CD4-positive, alpha-beta T cell treated with Interleukin-17A for 4 hours (primary cell): ENCODE measurements at places on chromosomes 4 and X.

DNA sequence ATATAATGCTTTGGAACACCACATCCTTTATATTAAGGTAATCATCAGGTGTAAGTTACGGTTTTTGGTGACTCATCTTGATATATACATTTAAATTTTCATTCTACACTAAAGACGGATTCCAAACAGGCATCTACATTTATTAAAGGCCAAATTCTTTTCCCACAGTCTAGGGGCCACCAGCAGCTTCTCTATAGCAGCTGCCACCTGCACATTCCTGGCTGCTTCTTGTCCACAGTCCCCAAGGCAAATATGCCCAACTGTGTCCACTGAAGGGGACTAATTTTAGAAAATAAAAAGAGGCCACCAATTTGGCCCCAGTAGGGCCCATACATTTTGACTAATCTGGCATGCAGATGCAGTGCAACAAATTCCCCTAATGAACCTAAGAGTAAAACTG is 96.6 kb downstream of the EFHC2 start:
- DNase-seq, result no peak

- no peak for DNase-seq
Measured at GRCh38 chr4:7236847-7237246, 44.5 kb downstream of the SORCS2 start.

DNA sequence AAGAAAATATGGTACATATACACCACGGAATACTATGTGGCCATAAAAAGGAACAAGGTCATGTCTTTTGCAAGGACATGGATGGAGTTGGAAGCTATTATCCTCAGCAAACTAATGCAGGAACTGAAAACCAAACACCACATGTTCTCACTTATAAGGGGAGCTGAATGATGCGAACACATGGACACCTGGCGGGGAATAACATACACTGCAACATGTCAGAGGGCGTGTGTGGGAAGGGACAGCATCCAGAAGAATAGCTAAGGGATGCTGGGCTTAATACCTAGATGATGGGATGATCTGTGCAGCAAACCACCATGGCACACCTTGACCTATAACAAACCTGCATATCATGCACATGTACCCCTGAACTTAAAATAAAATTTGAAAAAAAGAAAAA is 19.5 kb upstream of the CNKSR2 start:
- DNase-seq, result no peak

- DNase-seq, result no peak
Measured at GRCh38 chr4:118787844-118788380, 48.0 kb downstream of the SEC24D start.

- no peak for DNase-seq
Measured at GRCh38 chr4:141247430-141247780, 26.7 kb downstream of the ZNF330 start.

DNA sequence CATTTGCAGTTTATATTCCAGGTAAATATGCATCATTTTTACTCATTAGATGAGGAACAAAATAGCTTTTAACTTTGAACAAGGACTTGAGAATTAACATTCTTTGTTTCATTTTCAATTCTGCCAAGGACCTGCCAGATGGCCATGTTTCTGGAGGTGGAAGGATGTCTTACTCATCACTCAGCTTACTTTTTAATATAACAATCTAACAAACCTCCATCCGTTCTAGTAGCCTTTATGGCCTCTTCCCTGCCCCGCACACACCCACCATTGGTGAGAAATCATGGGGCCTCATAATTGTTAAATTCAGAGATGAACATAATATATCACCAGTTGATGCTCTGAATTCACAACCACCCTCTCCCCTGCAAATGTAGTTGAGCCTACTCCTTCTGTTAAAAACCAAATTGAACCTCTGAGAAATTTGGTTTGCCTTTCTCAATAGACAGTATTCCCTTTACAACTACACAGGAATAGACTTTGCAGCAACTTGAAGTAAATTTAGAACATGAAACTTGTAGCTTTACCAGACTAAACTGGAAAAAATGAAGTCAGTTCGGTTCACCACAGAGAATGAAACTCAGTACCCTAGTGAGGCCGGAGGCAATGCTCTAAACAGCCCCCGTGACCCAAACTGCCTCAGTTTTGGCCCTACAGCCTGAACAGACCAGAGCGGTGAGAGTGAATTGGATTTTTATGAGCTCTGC is 50.1 kb upstream of the ACSL4 start:
- no peak for DNase-seq

DNA sequence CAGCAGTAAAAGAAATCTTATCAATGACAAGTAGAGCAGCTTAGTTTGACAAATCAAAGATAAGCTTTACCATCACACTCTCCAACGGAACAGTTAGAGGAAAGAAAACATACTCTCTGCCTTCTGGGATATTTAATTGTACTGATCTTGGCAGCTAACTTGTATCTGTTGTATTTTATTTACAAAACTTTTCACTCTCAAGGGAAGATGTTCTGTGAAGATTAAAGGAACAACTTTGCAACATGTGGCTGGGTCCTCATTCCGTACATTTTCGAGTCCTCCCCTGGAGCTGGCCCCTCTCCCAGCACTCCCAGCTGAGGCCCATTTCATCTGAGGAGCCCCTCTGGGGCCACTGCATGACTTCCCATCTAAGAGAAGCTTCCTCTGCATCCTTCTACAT is 74.4 kb downstream of the RPS3A start:
- no peak for DNase-seq

- DNase-seq, result peak; percentile 39
Measured at GRCh38 chr4:128810331-128810870, 901 bp downstream of the JADE1 start.

DNA sequence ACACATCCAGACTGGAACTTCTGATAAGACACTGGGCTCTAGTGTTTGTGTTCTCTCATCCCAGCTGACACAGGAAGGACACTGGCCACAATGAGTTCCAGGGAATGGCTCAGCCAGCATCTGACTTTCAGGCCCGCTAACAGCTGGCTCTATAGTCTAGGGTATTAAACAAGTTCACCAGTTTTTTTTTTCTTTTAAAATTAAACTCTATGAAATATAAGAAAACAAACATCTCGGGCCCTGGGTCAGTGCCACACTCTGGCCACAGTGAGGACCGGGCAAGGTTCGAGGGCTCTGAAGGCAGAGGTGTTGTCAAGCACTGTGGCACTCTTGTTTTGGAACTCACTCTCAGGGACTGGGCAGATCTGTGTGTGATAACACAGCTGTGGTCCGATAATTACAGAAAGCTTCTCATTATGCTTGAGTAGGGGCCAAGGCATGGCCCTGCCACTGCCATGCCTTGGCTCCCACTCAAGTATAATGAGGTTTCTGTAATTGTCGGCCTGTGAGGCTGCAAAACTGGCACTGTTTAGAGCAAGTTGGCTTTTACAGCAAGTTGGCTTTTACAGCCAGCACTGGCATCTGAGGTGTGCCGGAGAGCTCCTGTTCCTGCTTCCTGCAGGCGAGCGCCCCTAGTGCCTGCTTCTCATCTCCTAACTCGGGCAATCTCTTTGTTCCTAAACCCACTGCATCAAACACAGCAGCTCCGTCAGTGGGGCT is 62.8 kb downstream of the PPP1R2C start:
- peak; percentile 68 for DNase-seq

- DNase-seq, result no peak
Measured at GRCh38 chr4:177109769-177110168, 199.9 kb upstream of the NEIL3 start.

DNA sequence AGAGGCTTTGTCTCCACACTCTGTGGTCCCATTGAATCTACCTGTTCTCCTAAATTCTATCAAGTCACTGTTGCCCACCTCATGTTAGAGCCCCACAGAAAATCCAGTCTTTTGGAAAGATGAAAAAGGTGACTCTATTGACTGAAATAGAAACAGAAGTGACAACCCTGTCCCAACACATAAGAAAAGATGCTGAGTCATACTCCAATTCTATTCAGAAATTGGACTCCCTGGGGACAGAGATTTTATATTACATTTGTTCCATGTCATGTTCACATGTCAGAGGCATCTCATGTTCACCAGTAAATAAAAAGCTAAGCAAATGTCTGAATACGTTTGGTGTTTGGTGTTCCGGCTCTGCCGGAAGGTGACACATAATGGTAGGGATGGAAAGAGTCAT is 2.9 kb upstream of the GRPR start:
- no peak for DNase-seq

GRCh38 chrX:39560271-39560670 is 537.5 kb downstream of the BCOR start:
- no peak for DNase-seq

DNA sequence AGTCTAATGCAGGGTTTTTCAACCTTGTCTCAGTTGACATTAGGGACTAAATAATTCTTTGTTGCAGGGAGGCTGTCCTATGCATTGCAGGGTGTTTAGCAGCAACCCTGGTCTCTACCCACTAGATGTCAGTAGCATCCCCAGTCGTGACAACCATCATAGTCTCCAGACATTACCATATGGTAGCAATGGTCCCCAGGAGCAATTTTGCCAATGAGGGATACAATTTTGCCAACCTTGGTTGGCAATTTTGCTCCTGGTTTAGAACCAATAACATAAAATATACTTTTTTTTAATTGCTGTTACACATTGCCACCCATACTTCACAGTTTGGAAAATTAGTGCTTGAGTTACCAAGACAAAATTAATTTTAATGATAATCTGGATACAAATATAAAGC is 6.0 kb downstream of the EREG start:
- peak; percentile 28 for DNase-seq

GRCh38 chr4:20890761-20891160 is 190.5 kb downstream of the PACRGL start:
- no peak for DNase-seq

GRCh38 chr4:56649445-56650261 is 31.4 kb downstream of the HOPX start:
- DNase-seq, result no peak

DNA sequence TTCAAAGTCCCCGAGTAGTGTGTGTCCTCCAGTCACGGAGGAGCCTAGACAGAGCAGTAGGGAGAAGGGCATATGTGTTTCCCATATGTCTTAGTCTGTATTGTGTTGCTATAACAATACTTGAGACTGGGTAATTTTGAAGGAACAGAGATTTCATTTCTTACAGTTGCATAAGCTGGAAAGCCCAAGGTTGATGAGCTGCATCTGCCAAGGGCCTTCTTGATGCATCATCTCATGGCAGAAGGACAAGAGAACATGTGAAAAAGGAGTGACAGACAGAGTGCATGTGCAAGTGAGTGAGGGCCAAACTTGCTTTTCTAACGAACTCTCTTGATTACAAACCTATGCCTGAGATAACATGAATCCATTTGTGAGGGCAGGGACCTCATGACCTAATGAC is 243.4 kb downstream of the ARHGAP10 start:
- no peak for DNase-seq

GRCh38 chr4:89837993-89838390 is 1.0 kb upstream of the SNCA start:
- no peak for DNase-seq

DNA sequence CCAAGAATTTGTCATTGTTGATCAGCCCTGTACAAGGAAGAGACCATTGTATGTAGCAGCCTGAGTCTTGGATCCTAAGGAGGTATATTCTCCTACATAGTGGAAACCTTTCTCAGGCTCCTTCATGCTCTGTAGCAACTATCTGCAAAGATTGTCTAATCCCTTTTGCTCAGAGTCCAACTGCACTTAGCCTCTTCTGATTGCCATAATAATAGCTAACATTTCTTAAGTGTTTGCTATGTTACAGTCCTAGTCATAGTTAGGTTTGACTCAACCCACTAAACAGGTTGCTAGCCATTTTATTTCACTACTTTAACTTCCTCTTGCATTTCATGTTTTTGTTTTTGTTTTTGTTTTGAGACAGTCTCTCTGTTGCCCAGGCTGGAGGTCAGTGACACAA is 50.8 kb upstream of the SLC16A2 start:
- DNase-seq, result no peak

GRCh38 chr4:17717301-17717700 is 64.1 kb downstream of the FAM184B start:
- no peak for DNase-seq

DNA sequence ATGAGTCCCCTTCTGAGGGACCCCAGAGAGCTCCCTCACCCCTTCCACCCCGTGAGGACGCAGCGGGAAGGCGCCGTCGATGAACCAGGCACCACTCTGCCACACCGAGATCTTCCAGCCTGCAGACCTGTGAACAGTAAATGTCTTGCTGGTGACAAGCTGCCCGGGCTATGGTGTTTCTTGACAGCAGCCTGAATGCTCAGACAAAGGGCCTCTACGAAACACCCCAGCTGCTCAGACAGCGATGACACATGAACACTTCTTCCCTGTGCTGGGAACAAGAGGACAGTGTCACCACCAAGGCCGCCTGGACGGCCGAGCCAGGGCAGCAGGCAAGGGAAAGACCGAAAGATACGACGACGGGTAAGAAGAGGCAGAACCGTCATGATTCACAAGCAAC is 30.6 kb upstream of the GTPBP6 start:
- DNase-seq, result no peak

DNA sequence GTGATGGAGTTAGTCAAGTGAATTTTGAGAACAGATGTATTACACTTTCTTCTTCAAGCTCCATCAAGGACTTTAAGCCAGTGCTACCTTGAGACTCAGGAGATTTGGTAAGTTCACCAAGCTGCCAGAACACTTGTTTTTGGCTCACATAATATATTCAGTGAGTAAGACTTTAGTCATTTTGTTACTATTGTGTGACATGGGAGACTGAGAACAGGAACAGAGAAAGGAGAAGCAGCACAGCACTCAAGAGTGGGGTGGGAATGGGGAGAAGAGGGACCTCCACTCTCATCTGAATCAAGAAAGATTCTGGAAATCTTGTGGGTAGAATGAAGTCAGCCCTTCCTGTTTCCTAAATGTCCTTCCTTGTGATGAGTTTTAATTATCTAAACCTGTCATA is 87.3 kb upstream of the TET2 start:
- DNase-seq, result no peak

DNA sequence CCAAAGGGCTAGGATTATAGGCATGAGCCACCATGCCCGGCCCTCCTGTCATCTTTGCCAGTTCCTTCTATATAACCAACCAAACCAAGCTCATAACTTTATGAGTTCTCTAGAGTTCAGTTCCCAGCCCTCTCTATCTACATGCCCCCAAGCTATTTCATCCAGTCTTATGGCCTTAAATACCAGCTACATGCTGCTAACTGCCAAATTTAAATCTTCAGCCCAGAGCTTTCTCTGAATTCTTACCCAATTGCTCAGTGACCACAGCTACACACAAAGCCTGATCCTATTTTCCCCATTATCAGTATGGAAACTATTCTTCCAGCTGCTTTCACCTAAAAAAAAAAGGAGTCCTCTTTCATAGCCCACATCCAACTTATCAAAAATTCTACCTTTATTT is 23.1 kb downstream of the TMEM184C start:
- no peak for DNase-seq

GRCh38 chr4:183801457-183802165 is 103.5 kb upstream of the STOX2 start:
- no peak for DNase-seq

DNA sequence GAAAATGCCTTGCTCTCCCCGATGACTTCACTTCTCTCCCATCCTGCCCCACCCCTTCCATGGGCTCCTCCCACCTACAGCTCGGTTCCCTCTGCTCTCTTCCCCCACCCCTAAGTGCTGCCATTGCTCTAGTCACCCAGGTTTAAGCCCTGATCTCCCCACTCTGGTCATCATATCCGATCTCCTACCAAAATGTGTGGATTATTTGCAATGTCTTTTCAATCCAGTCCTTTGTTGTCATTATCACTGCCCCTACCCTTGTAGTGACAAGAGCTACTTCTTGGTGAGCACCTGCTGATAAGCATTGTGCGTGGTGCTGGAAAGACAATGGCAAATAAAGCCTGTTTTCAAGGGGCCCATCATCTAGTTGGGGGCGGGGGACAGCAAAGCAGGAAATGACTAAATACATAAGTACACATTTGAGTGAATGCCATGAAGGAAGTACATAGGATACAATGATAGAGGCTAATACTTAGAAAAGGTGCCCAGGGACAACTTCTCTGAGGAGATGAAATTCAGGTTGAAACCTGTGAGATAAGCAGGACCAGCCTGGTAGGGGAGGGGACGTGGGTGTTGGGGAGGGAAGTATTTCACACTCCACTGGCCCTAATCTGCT is 63.8 kb downstream of the DLG3 start:
- no peak for DNase-seq
